ENCODE measurements at places on chromosomes 5 and 9.

DNA sequence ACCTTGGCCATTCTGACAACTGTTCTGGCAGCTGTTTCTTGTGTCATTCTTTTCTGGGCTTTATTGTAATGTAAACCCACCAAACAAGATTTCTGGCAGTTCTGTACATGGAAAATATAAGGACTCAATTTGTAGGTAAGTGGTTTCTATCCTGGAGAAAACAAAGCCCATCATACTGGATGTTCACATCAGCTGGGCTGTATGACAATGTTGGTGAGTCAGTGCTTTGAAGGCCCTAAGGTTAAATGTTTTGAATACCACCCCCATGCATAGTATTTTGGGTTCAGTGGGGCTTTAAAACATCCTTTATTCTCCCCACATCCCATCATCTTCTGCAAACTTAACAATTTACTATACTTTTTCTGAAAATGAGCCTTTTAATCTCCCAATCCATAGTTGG lies 52.5 kb downstream of the SH3GL2 start:
- DNase-seq, result no peak

DNA sequence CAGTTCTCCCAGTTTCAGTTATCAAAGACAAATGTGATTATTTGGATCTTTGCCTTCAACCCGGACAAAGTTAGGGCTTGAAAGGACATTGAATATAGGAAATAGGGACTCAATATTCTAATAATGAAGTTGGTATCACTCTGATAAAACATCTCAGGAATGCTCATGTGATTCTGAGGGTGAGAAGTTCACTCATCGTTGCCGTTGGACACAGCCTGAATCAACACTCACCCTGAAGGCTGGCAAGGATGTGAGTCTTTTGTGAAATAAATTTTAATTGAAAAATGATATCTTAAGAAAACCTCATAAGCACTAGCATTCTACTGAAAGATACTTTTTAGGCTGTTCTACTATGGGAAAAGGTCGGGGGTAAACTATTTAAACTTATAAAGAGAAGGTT lies 44.8 kb upstream of the C9orf72 start:
- no peak for DNase-seq

GRCh38 chr5:110817459-110817858 lies 78.7 kb downstream of the SLC25A46 start:
- DNase-seq, result peak; percentile 28

DNA sequence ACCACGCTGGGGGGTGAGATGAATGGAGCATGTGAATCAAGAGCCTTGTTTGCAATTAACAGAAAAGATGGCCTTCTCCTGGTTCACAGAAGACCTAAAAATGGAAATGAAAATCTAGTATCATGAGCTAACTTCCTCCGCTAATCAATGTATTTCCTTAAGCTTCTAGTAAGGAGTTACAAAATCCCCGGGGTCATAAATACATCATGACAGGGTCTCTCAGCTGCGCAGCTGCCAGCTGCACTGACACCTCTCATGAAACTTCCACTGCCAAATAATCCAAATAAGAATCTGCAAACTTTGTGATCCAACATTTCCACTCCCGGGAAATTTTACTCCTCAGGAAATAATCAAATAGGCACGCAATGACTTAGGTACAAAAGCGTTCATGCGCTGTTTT lies 11.9 kb downstream of the MYO10 start:
- DNase-seq, result no peak

GRCh38 chr5:43652537-43653302 lies 49.7 kb downstream of the NNT start:
- no peak for DNase-seq

DNA sequence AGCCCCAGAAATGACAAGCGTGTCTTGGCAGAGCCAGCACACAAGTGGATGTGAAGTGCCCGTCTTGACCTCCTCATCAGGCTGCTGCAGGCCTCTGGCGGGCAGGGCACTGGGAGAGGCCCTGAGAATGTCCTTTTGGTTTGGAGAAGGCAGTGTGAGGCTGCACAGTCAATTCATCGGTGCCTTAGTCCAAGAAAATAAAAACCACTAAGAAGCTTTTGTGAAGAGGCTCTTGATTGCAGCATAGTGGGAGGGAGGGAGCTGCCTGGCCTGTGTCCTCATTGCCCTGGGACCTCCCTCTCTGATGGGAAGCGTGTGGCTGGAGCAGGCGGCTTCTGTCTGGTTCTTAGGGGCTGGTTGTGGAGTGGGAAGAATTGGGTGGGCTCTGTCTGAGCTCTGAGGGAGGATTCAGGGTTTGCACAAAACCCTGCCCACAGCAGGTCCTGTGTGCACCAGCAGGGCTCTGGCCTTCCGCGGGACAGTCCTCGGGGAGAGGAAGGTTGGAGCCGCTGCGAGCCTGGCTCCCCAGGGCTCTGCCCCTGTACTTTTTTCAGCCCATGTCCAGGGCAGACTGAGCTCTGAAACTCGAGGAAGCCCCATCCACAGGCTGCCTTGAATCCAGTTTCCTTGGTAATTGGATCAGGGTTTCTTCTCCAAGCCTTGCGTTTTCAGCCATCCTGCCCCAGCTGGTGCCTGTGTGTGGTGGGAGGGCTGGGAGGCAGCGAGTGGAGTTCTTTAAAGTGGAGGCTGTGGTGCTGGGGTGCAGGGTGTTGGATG lies 1.1 kb downstream of the HRCT1 start:
- DNase-seq, result peak; percentile 31

- DNase-seq, result no peak
These were observed 26.7 kb downstream of the BDP1 start for GRCh38 chr5:71482132-71482531.

- DNase-seq, result no peak
These were observed 39.4 kb downstream of the HMHB1 start for GRCh38 chr5:143851383-143851782.

DNA sequence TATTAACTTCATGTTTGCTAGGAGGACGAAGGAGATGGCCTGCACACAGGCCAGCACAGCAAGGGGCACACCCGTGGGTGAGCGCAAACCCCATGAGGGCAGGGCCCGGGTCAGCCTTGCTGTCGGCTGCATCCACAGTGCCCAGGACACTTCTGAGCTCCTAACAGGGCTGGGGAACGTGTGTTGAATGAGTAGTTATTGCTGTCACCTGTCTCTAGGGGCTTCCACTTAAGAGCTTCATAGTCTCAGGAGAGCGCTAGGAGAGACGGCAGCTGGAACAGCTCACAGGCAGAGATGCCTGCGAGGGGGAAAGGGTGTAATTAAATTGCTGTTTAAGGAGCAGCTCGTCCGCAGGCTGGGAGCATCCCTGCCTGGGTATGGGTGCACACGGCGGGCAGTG lies 91.4 kb upstream of the NEURL1B start:
- DNase-seq, result no peak

- DNase-seq, result no peak
These were observed 234.4 kb upstream of the ATP10B start for GRCh38 chr5:161086461-161086860.

- DNase-seq, result no peak
These were observed 197.5 kb downstream of the ARHGEF28 start for GRCh38 chr5:73823508-73823925.

DNA sequence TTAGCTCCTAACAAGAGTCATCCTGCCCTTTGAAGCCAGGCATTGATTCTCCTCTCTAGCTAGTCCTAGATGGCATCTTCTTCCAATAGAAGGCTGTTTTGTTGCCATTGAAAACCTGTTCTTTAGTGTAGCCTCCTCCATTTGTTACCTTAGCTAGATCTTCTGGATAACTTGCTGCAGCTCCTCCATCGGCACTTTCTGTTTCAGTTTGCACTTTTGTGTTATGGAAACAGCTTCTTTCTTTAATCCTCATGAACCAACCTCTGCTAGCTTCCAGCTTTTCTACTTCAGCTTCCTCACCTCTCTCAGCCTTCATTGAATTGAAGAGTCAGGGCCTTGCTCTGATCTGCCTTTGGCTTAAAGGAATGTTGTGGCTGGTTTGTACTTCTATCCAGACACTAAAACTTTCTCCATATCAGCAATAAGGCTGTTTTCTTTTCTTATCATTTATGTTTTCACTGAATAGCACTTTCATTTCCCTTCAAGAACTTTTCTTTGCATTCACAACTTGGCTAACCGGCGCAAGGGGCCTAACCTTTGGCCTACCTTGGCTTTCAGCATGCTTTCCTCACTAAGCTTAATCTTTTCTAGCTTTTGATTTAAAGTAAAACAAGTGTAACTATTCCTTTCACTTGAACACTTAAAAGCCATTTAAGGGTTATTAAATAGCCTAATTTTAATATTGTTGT lies 166.5 kb upstream of the SLC12A2 start:
- no peak for DNase-seq

DNA sequence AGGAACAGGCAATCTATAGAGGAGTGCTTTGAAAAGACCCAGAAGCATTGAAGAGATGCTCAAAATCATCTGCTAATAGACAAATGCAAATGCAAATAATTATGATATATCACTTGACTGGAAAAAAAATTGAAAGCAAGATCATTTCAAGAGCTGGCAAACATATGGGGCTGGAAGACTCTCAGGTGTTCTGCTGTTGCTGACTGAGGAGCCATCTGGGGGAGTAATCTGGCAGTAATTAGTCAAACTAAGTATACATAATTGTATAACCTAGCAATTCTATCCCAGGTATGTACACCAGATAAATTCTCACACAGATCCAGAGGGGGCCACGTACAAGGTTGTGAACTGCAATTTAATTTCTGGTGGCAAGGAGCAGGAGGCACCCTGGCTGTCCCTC lies 4.6 kb upstream of the HMHB1 start:
- DNase-seq, result no peak

DNA sequence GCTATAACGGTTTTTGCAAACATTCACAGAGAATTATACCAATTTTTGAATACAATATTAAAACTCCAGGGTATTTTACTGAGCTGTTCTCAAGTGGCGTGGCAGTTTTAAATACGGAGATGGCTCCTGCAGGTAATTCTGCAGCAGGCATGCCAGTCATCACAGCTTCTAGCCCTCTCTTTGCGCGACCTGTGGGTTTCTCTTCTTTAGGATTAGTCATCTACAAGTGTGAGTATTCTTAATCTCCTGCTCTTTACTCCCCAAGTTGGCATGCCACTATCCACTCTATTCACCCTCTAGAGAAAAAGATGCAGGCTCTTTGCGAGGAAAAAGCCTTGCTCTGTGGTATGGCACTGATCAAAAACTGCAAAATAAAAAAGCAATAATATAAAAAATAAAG lies 43.9 kb downstream of the ANKRD31 start:
- no peak for DNase-seq

- no peak for DNase-seq
These were observed 248.4 kb upstream of the IRX2 start for GRCh38 chr5:2999926-3000325.

DNA sequence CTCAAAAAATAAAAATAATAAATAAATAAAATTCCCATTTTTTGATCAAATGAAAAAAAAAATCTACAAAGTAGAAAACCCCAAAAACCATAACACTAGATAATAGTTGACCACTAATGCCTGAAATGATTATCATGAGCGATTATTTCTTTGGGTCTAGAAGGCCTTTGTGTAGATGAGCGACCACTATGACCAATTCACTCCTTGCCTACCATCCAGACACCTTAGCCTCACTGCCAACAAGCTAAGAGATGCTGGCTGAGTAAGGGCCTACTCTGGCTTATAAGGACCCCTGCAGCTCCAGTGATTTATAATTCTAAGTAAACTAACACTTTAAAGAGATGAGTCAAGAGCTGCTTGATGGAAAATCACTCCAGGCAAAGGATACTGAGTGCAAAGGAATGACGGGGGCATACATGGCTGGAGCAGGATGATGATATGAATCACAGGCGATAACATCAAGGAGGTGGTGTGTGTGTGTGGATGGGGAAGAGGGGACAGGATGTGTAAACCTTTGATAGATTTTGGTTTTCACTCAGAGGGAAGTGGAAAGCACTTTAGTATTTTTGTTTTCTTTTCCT lies 4.8 kb upstream of the F2RL1 start:
- DNase-seq, result peak; percentile 62

- no peak for DNase-seq
These were observed 241.6 kb downstream of the PJA2 start for GRCh38 chr5:109168151-109168550.

DNA sequence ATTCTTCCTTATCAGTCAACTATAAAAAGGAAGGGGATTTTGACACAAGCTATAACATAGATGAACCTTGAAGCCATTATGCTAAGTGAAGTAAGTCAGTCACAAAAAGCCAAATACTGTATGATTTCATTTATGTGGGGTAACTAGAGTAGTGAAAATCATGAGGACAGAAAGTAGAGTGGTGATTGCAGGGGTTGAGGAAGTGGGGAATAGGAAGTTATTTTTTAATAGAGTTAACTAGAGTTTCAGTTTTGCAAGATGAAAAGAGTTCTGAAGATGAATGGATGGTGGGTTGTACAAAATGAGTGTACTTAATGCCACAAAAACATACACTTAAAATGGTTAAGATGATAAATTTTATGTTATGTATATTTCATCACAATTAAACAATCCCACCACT lies 65.4 kb upstream of the FAM174A start:
- DNase-seq, result no peak

DNA sequence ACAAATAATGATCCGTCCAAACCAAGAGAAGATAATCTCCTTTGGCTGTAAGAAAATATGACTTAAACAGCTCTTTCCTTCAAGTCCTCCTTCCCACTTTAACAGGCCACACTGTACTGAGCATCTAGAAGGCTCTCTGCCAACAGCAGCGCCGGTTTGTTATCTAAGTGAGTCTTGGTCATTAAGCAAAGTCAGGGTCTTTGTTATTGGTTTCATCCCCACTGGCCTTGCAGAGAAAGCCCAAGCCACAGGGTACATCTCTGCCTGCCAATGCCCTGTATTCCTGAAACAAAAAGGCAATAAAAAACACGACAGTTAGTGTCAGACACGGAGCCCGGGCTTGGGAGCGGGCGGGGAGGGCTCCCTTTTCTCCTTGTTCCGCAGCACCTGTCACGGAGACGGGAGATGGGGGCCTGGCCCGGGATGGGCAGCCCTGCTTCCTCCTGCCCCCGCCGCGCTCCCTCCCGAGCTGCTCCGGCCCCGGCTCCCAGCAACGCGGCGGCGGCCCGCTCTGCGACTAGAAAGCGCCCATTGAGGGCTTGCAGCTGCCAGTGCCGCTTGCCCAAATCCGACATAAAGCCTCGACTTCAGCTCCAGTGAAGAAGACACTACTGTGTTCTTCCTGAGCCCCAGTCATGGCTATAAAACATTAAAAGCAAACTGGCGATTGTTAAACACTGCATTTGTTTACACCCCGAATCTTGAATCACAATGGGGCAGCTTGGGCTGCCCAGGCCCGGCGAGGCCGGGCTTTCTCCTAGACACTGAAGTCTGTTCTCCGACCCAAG lies 28.1 kb upstream of the PIK3R1 start:
- no peak for DNase-seq

DNA sequence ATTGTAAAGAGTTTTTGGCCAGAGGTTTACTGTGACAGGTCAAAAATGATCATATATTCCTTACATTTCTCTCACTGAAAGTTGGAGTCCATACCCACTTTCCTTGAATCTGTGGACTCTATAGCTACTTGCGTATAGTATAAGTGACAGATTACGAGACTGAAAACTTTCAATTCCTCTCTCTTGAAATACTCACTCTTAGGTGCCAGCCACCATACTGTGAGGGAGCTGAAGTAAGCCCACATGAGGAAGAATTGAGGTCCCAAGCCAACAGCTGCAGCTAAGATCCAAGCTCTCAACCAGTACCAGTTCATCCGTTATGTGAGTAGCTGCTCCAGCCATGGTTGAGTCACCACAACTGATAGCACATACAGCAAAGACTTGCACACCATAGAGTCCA lies 128.1 kb upstream of the FAM174A start:
- no peak for DNase-seq

- no peak for DNase-seq
These were observed 140.6 kb downstream of the FSTL4 start for GRCh38 chr5:133471699-133472098.

- DNase-seq, result no peak
These were observed 287.4 kb upstream of the ACTBL2 start for GRCh38 chr5:57770039-57770438.

All from trophoblast cell (in vitro differentiated cells and primary cell).